ENCODE measurements at places on chromosomes 13 and 19. TPM values are rescaled to one million over a fixed set of nuclear protein-coding genes. Genes with fewer than 3 reads are reported as not detected.

DNA sequence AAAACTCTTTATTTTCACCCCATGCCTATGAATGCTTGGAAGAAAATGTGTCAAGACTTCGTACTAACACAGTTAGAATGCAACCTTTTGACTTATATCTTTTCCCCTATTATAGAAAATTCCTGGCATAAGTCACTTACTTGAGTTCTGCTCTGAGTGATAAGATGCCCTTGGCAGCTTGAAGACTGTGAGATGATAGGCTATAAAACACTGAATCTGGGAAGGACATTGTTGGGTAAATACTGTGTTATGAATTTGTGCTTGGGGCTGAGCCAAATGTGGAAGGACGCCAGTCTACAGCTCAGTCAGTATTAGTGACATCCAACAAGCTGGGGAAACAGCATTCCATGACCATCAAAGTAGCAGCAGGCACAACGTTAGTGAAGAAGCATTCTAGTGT is 368.0 kb upstream of the SGCG start:
- no peak for DNase-seq

- DNase-seq = no peak
These were observed 211.8 kb upstream of the ZNF536 start for GRCh38 chr19:30160426-30160825.

- peak; percentile 9 for DNase-seq
These were observed 73.9 kb upstream of the SLC10A2 start for GRCh38 chr13:103140001-103140671.

DNA sequence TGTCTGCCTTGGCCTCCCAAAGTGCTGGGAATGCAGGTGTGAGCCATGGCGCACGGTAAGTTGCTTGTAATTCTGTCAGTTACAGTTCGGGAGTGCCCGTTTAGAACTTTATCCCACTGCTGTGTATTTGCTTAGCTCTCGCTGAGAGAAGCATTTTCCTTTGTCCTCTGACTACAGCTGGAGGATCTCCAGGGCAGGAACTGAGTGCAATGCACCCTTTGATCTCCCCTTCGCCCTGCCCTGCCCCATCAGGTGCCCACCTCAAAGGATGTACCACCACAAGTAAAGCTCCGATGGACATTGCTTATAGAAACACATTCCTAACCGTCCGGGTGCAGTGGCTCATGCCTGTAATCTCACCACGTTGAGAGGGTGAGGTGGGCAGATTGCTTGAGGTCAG is 6.5 kb downstream of the BRME1 start:
- no peak for DNase-seq

The ADGRE2 gene
- 1.1 TPM for total RNA-seq

The CERS1 gene
- total RNA-seq = 30.6 TPM

Measured in myocyte (in vitro differentiated cells).